ENCODE measurements at places on chromosomes 4 and X. TPM values are rescaled to one million over a fixed set of nuclear protein-coding genes. Genes with fewer than 3 reads are reported as not detected.

- DNase-seq, result no peak
Measured at GRCh38 chr4:82293304-82293703, 80.5 kb downstream of the HNRNPD start.

- no peak for DNase-seq
Measured at GRCh38 chrX:39227371-39227770, 426.1 kb downstream of the MID1IP1 start.

DNA sequence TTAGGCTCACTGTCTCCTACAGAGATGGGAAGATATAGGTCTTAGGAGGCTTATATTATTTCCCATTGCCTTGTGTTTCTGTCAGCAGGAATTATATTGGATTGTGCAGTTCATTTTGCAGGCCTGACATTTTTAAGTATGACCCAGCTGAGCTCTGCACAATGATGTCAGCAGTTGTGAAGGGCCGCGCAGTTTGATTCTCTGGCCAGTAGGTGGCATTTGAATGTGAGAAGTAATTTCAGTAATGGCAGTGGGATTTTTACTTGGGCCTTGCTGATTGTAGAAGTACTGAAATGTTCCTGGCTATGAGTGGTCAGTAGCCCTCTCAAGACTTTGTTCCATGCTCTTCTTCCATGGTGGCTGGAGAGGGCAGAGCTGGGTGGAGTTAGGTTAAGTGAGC lies 247.2 kb upstream of the MTMR8 start:
- no peak for DNase-seq

GRCh38 chr4:120156120-120156718 lies 89.6 kb upstream of the MAD2L1 start:
- DNase-seq, result peak; percentile 68

The MAGEB17 gene
- not detected for polyA plus RNA-seq

The CACNA1F gene
- 0.03 TPM for polyA plus RNA-seq
